ENCODE measurements at places on chromosomes 13 and 19.

DNA sequence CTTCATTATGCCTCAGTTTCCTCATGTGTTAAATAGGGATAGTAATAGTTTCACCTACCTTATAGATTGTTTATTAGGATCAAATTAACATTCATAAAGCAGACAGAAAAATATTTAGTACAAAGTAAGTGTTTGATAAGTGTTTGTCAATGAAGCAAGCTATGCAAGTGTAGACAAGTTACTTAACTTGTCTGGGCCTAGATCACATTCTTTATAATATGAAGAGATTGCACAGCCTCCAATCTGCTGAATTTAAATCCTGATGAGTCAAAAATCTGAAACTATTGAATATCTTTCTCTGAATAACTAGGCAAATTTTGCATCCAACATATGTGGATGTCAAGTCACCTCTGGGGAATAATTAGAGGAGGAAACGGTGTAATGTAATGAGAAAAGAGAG lies 170.5 kb downstream of the MZT1 start:
- DNase-seq: no peak

DNA sequence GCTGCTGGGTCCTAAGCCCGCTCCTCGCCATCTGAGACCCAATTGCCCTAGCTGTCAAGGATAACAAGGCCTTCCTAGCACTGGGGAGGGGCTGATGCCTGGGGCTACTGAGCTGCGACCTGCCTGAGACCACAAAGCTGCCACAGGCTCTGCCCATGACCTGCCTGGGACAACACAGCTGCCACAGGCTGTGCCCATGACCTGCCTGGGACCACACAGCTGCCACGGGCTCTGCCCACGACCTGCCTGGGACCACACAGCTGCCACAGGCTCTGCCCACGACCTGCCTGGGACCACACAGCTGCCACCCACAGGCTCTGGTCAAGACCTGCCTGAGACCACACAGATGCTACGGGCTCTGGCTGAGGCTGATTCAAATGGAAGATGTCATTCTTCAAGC lies 54.8 kb downstream of the EPS15L1 start:
- no peak for DNase-seq

DNA sequence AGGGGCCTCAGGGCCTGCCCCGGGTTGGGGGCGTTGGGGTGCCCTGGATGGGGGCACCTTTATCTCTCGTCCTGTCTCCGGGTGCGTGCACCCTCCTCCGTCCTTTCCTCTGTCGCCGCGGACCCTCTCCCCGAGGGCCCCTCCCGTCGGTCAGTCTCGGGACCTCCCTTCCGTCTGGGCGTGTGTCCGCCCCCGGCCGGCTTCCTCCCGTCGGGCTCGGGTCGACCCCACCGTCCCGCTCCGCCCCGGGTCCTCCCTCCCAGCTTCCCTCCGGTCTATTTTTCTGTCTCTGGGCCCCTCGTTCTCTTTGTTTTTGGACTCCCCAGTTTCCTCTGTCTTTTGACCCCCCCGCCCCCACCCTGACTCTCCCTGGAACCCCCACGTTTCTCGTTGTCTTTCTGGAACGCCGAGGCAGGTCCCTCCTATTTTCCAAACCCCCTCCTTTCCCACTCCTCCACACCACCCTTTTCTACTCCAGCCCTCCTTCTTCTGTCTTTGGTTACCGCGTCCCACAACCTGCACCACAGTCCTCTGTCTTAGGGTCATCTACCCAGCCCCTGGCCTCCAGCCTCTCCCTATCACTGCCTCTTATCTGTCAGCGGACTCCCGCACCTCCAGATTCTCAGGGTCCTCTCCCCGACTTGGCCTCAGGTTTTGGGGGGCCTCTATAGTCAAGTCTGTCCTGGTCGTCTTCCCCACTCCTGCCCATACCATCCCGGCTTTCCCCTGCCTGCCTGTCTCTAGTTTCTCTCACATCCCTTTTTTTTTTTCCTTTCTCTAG lies 757 bp downstream of the EGLN2 start:
- no peak for DNase-seq

DNA sequence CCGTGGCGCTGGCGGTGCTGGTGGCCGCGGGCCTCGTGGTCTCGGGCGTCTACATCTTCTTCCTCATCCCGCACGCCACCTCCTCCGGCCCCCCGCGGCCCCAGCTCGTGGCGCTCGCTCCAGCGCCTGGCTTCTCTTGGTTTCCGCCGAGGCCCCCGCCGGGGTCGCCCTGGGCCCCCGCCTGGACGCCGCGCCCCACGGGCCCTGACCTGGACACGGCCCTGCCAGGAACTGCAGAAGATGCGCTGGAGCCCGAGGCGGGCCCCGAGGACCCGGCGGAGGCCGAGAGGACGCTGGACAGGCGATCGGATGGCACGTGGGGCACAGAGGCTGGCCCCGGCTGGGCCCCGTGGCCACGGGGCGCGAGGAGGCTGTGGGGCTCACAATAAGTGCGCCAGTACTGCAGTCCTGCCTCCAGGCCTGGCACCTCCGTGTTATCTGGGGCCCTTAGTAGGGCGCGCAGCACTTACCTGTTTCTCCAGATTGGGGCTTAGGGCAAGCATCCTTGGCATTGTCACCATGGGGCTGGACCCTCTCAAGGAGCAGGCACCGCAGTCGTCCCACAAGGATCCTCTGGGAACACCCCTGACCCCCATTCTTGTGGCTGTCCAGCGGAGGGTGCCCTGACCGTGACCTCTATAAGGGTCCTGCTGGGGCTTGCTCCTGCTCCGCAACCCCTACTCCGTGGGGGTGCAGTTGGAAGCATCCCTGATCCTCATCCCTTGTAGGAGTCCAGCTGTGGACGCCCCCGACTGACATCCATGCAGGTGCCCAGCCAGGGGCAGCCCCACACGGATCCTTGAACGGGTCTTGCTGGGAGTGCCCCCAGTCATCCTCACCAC lies 1.5 kb downstream of the RNF225 start:
- no peak for DNase-seq

- no peak for DNase-seq
These were observed 26.4 kb downstream of the MAP2K2 start for GRCh38 chr19:4097501-4097900.

- no peak for DNase-seq
These were observed 157.7 kb downstream of the ZNF536 start for GRCh38 chr19:30529876-30530275.

DNA sequence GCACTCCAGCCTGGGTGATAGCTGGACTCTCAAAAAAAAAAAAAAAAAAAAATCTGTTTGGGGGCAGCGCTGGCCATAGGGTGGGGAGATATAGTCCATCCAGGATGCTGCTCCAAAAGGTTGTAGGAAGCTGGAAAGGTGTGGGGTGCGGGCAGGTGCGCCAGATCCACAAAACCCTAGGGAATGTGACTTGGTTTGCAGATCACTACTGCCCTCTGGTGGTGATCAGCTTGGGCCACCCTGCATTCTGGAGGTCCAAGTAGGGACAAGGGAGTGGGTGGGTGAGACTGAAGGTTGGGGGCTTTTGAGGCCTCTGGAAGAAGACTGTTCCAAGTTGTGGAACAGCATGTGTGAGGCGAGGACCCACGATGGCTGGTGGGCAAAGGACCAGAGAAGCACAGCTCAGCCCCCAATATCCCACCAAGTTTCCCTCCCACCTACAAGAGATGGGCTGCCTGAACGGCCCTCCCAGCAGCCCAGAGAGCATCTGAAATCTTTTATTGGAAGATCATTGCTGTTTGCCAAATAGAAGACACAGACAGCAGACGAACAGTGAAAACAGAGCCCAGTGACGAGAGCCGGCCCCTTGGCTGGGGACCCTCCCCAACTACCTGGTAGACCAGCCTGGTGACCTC lies 10.4 kb upstream of the TYK2 start:
- DNase-seq: peak; percentile 62

Measured in activated naive CD4-positive, alpha-beta T cell treated with anti-CD3 and anti-CD28 coated beads, Interleukin-2, amount 50 U/mL, for 16 hours (primary cell).